Testis (tissue), 5 donors: ENCODE measurements at places on chromosomes 12 and 14. TPM values are rescaled to one million over a fixed set of nuclear protein-coding genes. Genes with fewer than 3 reads are reported as not detected.

LMNTD1 gene
- 18.7 TPM for total RNA-seq

PPP1R1A gene
- total RNA-seq, result 6.9 TPM

DPY19L2 gene
- 75.6 TPM for total RNA-seq

TSPAN8 gene
- total RNA-seq, result 1.3 TPM

A2ML1 gene
- 47.6 TPM for total RNA-seq

- no peak for DNase-seq
- no peak overlapping the region for H3K4me3 ChIP-seq
- H3K36me3 ChIP-seq, result no peaks in the 10 kb centered on the region
- no peaks in the 10 kb centered on the region for H3K27me3 ChIP-seq
- no peak overlapping the region for H3K27ac ChIP-seq
These were observed 11.9 kb downstream of the ANKRD13A start for GRCh38 chr12:110010853-110011723.

DNA sequence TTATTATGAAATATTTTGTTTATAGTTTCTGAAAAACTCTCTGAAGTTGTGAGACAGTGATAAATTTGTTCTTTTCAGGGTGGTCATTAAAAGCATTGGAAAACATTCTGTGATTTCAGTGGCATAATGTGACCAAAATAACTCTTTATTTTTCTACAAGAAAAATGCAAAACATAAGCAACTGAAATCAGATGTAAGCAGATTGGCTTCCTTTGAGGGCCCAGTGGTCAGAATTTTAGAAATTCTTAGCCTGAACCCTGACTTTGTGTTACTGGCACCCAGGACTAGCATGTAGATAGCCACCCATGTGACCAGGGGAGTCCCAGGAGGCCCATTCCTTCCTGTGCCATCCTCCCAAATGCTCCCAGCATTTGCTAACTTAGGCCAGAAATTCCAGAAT is 145.6 kb upstream of the SLC38A2 start:
- H3K4me3 ChIP-seq, result no peak overlapping the region
- peaks cover 33% of the 10 kb centered on the region for H3K4me1 ChIP-seq
- H3K27ac ChIP-seq, result peak overlapping the region; percentile 81
- H3K36me3 ChIP-seq, result no peaks in the 10 kb centered on the region

GRCh38 chr14:25658988-25659387 is 609.0 kb upstream of the STXBP6 start:
- no peaks in the 10 kb centered on the region for H3K27me3 ChIP-seq
- no peaks in the 10 kb centered on the region for H3K36me3 ChIP-seq
- H3K4me3 ChIP-seq, result no peak overlapping the region
- DNase-seq, result no peak
- no peaks in the 10 kb centered on the region for H3K4me1 ChIP-seq

DNA sequence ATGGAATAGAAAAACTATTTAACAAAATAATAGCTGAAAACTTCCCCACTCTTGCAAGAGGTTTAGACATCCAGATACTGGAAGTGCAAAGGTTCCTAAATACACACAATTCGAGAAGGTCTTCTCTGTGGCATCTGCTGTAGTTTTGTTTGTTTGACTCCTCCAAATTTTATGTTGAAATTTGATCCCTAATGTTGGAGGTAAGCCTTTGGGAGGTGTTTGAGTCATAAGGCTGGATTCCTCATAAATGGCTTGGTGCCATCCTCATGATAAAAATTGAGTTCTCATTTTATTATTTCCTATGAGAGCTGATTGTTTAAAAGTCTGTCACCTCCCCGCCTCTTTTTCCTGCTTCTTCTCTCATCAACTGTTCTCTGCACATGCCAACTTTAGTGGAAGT is 182.7 kb downstream of the MYRFL start:
- H3K36me3 ChIP-seq, result no peaks in the 10 kb centered on the region
- H3K27ac ChIP-seq, result no peak overlapping the region
- no peak overlapping the region for H3K4me3 ChIP-seq
- no peak for DNase-seq
- no peaks in the 10 kb centered on the region for H3K27me3 ChIP-seq
- H3K4me1 ChIP-seq, result peaks cover 2% of the 10 kb centered on the region

DNA sequence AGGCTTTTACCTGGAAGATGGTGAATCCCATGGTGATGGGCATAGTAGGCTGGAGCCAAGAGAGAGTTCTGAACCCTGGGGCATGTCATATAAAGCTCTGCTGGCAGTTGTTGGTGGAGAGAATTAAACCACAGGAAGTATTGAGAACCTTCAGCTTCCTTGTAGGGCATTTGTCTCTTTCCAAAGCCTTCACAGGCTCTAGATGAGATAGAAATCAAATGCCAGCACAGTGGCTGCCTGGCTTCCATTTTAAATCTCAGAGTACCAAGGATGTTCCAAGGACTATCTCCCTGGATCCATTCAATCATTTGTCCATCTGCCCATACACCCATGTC is 369.6 kb downstream of the DPF3 start:
- H3K36me3 ChIP-seq, result no peaks in the 10 kb centered on the region
- H3K4me3 ChIP-seq, result no peak overlapping the region

- H3K4me1 ChIP-seq, result no peaks in the 10 kb centered on the region
- no peaks in the 10 kb centered on the region for H3K36me3 ChIP-seq
- H3K4me3 ChIP-seq, result no peak overlapping the region
These were observed 34.0 kb downstream of the ALG10B start for GRCh38 chr12:38350342-38351174.

GRCh38 chr12:127149226-127149964 is 1117.6 kb upstream of the TMEM132C start:
- peaks cover 8% of the 10 kb centered on the region for H3K4me1 ChIP-seq
- no peak overlapping the region for H3K27ac ChIP-seq
- no peaks in the 10 kb centered on the region for H3K27me3 ChIP-seq

GRCh38 chr12:19550626-19551025 is 111.3 kb downstream of the AEBP2 start:
- H3K36me3 ChIP-seq, result no peaks in the 10 kb centered on the region
- no peak overlapping the region for H3K4me3 ChIP-seq
- peaks cover 20% of the 10 kb centered on the region for H3K4me1 ChIP-seq
- no peak for DNase-seq
- H3K27me3 ChIP-seq, result no peaks in the 10 kb centered on the region
